Cardiac fibroblast (primary cell): ENCODE measurements at places on chromosomes 6 and 20.
A peak's percentile ranks its signal among the peaks of the same experiment; 100 is the strongest.

DNA sequence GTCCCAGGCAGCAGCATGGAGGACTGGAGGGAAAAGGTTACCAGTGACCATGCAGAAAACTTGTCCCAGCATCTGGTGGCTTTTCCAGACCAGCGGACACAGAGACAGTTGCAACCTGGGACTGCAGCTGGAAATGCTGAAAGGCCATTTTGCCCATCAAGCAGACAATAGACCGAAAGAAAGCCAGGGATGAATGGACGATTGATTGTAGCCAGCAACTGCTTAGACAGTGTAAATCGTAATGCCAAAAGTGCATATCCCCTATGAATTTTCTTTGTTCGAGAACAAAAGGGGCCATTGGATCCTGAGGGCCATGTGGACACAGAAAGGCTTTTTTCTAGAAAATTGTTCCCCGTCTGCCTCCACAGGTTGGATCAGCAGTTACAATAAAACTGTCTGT, 115.7 kb downstream of the MBOAT1 start:
- DNase-seq: no peak

- no peak for DNase-seq
Observed at GRCh38 chr6:112010328-112010727, 43.6 kb upstream of the CCN6 start.

- no peak for DNase-seq
Observed at GRCh38 chr6:44503471-44503870, 116.0 kb downstream of the CDC5L start.

DNA sequence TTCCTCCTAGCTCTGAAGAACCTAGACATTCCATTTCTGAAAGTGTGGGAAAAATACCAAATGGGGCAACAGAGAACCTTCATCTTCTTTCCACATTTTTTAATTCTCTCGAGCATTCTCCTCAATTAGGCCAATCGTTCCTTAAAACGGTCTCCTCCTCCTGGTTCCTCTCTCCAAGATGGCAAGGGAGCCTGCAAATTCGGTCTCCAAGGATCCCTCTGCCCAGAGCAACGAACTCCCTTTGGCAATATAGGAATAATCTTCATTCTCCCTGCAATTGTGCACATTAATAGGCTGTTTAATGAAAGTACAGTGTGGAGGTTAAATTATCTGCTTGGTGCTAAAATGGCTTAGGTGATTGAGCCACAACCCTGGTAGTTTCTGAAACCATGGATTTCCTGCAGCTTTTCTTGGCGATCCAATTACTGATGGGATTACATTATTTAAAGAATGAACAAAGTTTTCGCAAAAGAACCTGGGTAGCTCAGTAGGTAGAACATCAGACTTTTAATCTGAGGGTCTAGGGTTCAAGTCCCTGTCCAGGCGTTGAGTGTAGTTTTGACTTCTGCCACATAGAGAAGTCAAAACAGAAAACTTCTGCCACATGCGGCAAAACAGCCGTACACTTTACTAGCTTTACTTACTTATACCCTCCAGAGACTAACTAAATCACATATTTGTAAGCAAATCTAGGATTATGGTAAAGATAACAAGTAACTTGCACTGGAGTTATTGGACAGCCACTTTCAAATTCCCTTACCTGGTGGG, 102.9 kb upstream of the ZNF184 start:
- DNase-seq: no peak

GRCh38 chr6:74568861-74569260, 637.0 kb downstream of the COL12A1 start:
- peak; percentile 49 for DNase-seq

GRCh38 chr6:158024566-158025297, 43.1 kb downstream of the SYNJ2 start:
- no peak for DNase-seq

DNA sequence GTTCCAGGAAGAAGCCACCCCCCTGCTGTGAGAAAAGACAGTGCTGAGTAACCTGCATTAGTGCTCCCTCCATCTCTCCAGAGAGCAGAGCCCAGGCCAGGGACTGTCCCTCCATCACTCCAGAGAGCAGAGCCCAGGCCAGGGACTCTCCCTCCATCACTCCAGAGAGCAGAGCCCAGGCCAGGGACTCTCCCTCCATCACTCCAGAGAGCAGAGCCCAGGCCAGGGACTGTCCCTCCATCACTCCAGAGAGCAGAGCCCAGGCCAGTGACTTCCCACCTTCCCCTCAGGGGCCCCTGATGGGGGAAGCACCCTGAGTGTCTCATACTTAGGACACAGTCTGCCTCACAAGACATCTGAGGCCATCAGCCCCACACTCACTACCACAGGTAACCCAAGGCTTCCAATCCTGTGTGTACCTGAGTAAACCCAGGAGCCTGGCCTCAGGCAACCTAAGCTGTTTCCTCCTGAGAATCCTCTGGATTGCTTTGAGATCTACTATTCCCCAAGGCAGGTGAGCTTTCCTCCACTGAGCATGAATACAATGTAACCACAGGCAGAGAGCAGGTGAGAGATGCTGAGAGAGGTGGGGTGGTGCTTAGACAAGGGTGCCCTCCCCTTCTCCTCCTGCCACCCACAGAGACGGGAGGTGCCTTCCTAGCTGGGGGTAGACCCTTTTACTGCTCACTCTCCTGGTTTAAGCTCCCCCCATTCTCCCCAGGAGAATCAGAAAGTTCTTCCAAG, 4.9 kb downstream of the TBXT start:
- no peak for DNase-seq

DNA sequence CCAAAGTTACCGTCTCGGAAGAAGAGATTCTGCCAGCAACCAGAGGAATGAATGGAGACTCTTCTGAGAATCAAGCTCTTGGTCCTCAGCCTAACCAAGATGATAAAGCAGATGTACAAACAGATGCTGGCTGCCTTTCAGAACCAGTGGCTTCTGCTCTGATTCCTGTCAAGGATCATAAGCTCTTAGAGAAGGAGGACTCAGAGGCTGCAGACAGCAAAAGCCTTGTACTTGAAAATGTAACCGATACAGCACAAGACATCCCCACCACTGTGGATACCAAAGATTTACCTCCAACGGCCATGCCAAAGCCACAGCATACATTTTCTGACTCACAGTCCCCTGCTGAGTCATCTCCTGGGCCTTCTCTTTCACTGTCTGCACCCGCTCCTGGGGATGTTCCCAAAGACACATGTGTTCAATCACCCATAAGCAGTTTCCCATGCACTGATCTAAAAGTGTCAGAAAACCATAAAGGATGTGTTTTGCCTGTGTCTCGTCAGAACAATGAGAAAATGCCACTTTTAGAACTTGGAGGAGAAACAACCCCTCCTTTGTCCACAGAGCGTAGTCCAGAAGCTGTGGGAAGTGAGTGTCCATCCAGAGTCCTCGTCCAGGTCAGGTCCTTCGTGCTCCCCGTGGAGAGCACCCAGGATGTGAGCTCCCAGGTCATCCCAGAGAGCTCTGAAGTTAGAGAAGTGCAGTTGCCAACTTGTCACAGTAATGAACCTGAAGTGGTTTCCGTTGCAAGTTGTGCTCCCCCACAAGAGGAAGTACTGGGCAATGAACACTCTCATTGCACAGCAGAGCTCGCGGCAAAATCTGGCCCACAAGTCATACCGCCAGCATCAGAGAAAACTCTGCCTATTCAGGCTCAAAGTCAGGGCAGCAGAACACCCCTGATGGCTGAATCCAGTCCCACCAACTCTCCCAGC, 109.6 kb downstream of the RTN4IP1 start:
- DNase-seq: peak; percentile 76

DNA sequence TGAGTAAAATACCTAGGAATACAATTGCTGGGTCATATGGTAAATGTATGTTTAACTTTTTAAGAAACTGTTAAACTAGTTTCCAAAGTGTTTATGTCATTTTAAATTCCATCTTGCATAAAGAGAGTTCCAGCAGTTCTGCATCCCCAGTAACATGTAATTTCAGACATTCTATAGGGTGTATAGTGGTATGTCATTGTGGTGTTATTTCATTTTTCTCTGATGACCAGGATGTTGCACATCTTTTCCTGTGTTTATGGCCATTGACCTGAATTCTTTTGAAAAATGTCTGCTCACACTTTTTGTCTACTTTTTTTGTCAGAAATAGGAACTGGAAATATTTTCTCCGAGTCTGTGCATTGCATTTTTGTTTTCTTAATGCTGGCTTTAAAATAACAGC, 128.9 kb downstream of the TMEM200A start:
- DNase-seq: no peak

- no peak for DNase-seq
Observed at GRCh38 chr6:9943986-9944385, 470.9 kb downstream of the TFAP2A start.

DNA sequence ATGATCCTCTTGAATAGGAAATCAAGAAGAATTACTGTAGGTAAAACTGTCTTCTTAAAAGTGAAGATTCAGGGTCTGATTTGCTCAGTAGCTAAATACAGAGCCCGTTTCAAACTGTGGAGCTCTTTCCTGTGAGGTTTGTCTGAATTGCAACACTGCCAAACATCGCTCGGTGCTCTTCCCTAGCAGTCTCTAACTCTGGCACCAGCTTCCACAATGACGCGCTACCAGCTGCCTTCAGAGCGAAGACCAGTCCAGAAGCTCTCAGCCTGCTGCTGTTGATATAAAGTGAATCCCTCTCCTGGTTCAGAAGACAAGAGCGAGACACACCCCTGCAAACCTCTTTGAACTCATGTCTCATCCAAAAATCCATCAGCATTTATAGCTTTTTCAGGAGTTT, 447.0 kb downstream of the LMBRD1 start:
- no peak for DNase-seq

DNA sequence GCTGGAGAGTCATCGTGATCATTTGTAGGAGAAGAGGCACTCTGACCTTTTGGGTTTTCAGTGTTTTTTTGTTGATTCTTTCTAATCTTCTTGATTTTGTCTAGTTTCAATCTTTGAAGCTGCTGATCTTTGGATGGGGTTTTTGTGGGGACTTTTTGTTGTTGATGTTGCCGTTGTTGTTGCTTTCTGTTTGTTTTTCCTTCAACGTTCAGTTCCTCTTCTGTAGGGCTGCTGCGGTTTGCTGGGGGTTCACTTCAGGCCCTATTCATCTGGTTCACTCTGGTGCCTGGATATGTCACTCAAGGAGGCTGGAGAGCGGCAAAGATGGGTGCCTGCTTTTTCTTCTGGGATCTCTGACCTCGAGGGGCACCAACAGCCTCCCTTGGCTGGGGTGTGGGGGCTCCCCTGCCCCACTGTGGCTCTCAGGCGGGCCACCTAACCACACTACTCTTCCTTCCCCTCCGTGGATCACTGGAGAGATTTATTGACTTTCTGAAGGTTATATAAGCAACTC, 21.5 kb upstream of the TMEM244 start:
- no peak for DNase-seq

- DNase-seq: peak; percentile 82
Observed at GRCh38 chr6:79868098-79868722, 79.1 kb downstream of the ELOVL4 start.

DNA sequence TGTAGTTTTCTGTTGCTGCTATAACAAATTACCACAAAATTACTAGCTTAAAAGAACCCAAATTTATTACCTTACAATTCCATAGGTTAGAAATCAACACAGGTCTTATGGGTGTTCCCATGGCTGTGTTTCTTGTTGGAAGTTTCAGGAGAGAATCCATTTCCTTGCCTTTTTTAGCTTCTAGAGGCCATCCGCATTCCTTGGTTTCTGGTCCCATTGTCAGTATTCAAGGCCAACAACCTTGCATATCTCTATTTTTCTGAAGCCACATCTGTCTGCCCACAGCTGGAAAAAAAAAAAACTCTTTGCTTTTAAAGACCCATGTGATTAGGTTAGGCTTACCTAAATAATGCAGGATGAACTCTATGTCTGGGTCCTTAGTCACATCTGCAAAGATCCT, 129.7 kb upstream of the SAMD5 start:
- no peak for DNase-seq

DNA sequence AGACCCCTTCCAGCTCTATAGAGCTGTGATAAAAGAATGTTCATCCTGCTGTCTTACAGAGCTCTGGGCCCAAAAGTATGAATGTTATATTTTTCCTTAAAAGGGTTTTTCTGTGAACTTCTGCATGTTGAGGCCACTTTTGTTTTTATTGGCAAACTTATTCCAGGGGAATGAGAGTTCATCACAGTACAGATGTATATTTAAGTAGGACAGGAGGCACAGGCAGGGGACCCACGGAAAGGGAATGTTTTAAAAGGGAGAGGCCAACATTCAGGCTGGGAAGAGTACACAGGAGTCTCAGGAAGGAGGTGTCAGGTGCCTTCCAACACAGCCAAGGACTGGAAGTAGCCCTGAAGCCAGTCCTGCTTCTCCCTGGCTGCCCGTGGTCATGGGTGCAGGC, 148.4 kb downstream of the EYA2 start:
- DNase-seq: peak; percentile 5

DNA sequence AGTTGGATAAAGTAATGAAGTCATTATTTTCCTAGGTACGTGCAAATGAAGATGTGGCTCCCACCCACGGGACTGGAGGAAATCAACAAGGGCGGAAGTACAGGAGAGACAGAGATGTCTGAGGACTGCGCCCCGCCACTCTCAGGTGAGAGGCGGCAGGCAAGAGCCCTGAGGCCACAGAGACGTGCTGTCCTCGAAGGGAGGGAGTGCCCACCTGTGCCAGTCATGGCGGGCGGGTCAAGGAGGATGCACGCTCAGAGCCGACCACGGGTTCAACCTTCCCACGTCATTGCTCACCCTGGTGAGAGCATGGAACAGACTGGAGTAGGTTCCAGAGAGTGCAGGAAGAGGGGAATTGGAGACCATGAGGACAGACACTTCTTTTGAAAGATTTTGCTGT, 12.7 kb downstream of the CST8 start:
- DNase-seq: no peak

DNA sequence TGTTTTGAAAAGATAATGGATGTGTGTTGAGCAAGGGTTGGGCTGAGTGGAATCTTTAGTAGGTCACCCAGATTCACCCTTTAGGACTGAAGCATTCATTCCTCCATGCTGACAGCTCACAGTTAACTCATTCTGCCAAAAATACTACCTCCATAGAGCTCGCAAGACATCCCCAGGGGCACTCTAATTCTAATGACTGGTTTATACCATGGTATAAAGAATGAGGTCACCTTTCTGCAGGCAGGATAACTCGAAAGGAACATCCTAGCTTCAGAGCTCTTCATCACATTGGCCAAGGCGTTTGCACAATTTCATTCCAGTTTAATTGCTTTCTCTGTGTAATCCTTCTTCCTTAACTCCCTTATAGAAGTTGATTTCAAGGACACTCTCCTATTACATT, 1257.2 kb upstream of the EYS start:
- DNase-seq: no peak

- no peak for DNase-seq
Observed at GRCh38 chr20:23135449-23136420, 49.6 kb upstream of the CD93 start.

DNA sequence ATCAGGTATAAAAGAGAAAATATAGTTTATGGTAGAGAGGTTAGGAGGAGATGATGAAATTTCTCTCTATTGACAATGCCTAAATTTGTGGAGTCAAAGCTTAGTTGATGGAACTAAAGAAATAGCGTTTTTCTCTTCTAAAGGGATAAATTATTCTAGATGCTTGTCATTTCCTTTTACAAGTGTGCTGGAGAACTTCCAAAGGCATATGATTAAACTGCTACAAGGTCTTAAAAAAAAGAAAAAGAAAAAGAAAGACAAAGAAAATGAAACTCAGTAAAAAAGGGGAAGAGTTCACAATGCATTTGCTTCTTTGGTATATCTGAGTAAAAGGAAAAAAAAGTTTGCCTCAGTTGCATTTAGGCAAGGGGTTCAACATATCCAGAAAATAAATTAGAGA, 499.8 kb upstream of the PTCHD4 start:
- DNase-seq: peak; percentile 59

GRCh38 chr20:40262219-40262618, 426.8 kb downstream of the MAFB start:
- no peak for DNase-seq

GRCh38 chr6:153090241-153090930, 40.7 kb downstream of the RGS17 start:
- peak; percentile 96 for DNase-seq

- DNase-seq: peak; percentile 62
Observed at GRCh38 chr6:52547647-52548352, 29.1 kb downstream of the TRAM2 start.
